ENCODE measurements at places on chromosomes 7 and 10.

DNA sequence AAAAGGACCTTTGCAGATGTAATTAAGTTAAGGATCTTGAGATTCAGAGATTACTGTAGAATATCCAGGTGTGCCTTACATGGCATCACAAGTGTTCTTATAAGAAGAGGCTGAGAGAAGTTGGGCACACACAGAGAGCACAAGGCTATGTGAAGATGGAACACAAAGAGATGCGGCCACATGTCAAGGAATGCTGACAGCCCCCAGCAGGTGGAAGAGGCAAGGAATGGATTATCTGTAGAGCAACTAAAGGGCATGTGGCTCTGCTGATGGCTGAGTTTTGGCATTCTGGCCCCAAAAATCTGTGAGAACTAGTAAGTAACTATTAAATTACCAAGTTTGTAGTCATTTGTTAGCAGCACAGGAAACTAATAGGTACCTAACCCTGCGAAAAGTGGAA, 640.7 kb upstream of the PCDH15 start:
- H3K27me3 ChIP-seq, result no peaks in the 10 kb centered on the region
- H3K36me3 ChIP-seq, result no peaks in the 10 kb centered on the region
- H3K27ac ChIP-seq, result no peak overlapping the region
- no peak overlapping the region for H3K4me3 ChIP-seq
- no peak for DNase-seq
- H3K4me1 ChIP-seq, result no peaks in the 10 kb centered on the region

- H3K4me1 ChIP-seq, result no peaks in the 10 kb centered on the region
- DNase-seq, result no peak
- no peaks in the 10 kb centered on the region for H3K36me3 ChIP-seq
- H3K27ac ChIP-seq, result no peak overlapping the region
- H3K27me3 ChIP-seq, result no peaks in the 10 kb centered on the region
Measured at GRCh38 chr7:121847041-121847440, 25.9 kb upstream of the PTPRZ1 start.

GRCh38 chr7:108232076-108232475, 101.9 kb upstream of the LAMB4 start:
- no peak overlapping the region for H3K4me3 ChIP-seq
- DNase-seq, result no peak
- H3K4me1 ChIP-seq, result no peaks in the 10 kb centered on the region
- no peaks in the 10 kb centered on the region for H3K36me3 ChIP-seq

DNA sequence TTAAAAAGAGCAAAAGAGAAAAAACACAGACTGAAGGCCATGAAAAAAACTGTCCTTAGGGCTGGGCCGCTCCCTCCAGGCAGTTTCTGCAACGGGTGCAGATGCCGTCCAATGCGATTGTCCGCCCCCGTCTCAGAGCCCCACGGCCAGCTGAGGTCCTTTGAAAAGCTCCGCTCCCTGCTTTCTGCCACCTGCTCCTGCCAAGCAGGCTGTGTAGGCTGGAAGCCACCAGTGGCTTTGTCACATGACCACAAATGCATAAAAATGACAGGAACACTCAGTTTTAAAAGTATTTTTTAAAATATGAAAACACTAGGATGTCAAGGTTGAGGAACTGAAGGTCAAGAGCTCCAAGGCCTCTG, 71.7 kb downstream of the AMZ1 start:
- DNase-seq, result no peak
- no peaks in the 10 kb centered on the region for H3K27me3 ChIP-seq
- H3K4me1 ChIP-seq, result peaks cover 40% of the 10 kb centered on the region
- no peaks in the 10 kb centered on the region for H3K36me3 ChIP-seq
- peak overlapping the region; percentile 6 for H3K4me3 ChIP-seq

DNA sequence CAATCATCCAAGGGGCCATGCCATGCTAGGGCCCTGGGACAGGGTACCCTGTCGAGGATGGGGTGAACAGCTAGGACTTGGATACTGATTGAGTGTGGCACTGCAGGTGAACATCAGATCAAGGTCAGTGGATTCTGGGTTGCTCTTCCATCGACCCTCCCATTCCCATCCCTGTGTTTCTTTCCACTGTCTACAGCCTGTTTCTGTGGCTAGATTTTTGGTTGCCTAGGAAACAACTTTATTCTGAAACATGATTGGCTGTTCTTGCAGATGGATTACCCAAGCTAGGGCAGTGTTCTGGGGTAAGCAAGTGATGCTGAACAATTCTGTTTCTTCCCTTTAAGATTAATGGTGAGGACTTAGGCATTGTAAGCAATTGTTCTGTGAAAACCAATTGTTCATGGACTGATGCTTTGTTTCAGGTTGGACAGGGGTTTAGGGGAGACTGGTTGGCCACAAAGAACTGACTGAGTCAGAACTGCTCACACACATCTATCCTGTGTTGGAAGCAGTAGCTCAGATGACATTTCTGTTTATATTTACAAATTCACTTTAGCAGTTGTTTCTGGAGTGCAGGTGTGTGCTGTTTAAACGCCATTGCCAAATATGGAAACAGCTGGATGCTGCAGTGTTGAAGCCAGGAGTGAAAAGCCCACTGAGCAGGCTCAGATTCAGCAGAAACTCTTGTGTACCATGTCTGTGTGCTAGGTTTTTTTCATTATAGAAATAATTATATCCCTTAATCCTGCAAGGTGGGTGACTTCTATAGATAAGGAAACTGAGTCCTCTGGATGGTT, 102.3 kb upstream of the BTBD16 start:
- H3K4me1 ChIP-seq, result no peaks in the 10 kb centered on the region
- DNase-seq, result no peak
- H3K4me3 ChIP-seq, result no peak overlapping the region
- no peak overlapping the region for H3K27ac ChIP-seq
- no peaks in the 10 kb centered on the region for H3K27me3 ChIP-seq

All from ascending aorta (tissue), 2 donors.